ENCODE measurements at places on chromosomes 16 and 17.

DNA sequence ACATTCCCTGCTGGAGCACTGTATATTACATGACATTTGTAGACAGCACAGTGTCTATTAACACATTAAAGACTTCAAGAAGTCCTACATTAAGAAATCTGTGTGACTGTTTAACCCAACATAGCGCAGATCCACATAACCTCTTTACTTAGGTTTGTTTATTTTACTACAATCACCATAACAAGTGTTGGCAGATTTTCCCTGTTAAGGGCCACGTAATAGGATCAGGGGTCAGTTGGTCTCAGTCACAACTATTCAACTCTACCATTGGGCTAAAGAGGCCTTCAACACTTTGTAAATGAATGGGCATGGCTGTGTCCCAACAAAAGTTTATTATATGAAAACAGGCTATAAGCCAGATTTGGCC, 51.3 kb upstream of the ADORA2B start:
- DNase-seq = no peak

DNA sequence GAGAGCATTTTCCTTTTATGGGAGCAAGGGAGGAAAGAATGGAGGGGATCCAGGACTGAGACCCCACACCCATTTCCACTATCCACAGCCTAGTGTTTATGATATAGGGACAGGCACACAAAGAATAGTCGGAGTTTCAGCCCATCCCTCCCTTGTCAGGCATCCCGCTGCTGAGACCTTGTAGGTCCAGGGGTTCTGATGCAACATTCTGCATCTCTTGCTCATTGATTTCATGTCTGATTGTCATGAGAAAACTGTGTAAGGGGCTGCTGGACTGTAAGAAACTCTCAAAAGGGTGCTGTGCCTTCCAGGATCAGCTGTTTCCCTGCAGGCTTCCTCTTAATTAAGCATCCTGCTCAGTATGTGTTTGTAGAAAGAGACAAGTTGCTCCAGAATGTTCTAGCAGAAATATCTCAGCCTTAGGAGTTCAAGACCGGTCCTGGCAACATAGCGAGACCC, 5.3 kb upstream of the POLR3E start:
- no peak for DNase-seq

- no peak for DNase-seq
These were observed 18.7 kb downstream of the MYLK3 start for GRCh38 chr16:46729326-46729995.

DNA sequence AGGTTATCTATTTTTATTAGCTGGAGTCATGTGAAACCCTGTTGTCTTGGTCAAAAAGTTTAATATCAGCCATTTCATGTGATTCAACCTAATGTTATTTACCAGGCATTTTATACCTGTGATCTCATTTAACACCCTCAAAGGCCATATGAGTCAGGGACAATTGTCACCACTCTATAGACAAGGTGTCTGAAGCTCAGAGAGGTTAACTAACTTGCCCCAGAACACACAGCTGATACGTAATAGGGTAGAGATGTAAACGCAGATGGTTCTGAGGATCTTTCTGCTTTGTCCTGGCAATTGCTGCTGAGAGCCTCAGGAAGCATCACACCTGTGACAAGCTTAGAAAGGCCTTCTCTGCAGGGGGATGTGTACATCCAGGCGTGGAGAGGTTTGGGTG, 4.9 kb downstream of the CD300A start:
- no peak for DNase-seq

- no peak for DNase-seq
These were observed 885 bp upstream of the SLC35B1 start for GRCh38 chr17:49708515-49709183.

Measured in GM12891 (cell line).